ENCODE measurements at places on chromosomes 4 and X.

DNA sequence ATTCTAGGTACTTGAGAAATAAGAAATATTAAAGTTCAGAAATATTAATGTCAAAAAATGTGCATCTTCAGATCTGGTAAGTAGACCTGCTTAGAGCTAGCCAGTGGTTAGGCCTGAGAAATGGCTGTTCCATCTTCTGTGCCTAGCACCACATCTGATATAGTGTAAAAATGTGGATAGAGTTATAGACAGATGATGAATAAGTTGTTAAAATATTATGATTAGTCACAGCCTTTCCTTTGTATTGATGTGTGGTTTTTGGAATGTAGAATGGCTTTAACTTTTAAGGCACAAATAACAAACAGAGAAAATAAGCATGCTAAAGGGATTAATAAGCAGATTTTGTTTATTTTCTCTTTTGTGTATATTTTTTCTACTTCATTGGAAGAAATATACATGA, 133.5 kb upstream of the NUDT6 start:
- no peak for DNase-seq
- no peaks in the 10 kb centered on the region for H3K36me3 ChIP-seq
- H3K27me3 ChIP-seq: no peaks in the 10 kb centered on the region
- H3K4me3 ChIP-seq: no peak overlapping the region

DNA sequence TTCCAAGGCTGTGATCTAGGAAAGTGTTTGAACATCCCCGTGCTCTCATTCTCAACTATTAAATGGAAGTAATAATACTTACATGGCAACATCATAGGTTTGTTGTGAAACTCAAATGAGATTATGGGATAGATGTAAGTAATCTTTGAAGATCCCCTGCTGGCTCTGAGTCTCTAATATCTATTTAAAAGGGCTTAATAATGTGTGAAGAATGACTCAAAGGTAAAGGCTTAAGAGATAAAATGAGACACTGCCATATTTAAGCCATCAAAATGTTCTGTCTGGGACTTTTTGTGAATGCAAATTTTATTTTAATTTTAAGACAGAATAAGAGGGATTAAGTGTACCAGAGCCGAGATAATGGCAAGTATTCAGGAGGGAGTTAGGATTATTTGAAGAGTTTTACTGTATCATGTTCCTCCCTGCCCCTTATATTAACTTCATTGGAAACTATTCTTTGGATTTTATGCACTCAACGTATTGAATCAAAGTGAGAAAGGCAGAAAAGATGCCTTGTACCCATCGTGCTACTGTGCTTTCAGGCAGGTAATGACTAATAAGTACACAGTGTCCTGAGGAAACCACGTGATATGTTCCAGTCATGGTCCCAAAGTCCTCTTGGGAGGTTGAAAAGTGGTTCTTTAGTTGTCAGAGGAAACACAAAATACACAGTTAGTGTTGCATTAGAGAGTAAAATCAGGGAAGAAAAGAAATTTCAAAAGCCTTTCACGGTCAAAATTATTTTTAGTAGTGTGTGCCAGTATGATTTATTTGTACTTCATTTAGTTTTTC, 192.4 kb downstream of the RBM46 start:
- no peaks in the 10 kb centered on the region for H3K36me3 ChIP-seq
- no peaks in the 10 kb centered on the region for H3K27me3 ChIP-seq
- DNase-seq: no peak
- no peak overlapping the region for H3K27ac ChIP-seq

GRCh38 chrX:124328765-124329164, 3.7 kb upstream of the TEX13D start:
- DNase-seq: no peak
- H3K4me3 ChIP-seq: no peak overlapping the region
- no peaks in the 10 kb centered on the region for H3K4me1 ChIP-seq

GRCh38 chrX:151416579-151416978, 19.6 kb downstream of the VMA21 start:
- no peaks in the 10 kb centered on the region for H3K27me3 ChIP-seq
- no peak overlapping the region for H3K27ac ChIP-seq
- no peak for DNase-seq
- H3K36me3 ChIP-seq: no peaks in the 10 kb centered on the region

DNA sequence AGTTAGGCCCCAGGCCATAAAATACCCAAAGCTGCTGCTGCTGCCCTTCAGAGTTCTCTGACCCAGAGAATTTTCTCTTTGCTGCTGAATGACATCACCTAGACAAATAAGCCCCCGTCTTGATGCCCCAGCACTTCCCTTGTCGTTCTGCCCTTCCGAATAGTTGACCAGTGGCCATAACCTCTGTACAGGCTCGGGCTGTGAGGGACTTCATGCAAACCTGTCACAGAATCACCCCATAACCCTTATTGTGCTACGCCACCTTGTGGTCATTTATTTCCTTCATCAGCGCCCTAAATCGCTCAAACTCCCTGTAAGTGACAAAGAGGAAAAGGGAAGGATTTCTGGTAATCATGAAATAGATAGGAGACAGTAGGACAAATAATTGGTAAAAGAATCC, 18.8 kb downstream of the SPACA5 start:
- DNase-seq: peak; percentile 64
- no peak overlapping the region for H3K4me3 ChIP-seq
- H3K27ac ChIP-seq: no peak overlapping the region

DNA sequence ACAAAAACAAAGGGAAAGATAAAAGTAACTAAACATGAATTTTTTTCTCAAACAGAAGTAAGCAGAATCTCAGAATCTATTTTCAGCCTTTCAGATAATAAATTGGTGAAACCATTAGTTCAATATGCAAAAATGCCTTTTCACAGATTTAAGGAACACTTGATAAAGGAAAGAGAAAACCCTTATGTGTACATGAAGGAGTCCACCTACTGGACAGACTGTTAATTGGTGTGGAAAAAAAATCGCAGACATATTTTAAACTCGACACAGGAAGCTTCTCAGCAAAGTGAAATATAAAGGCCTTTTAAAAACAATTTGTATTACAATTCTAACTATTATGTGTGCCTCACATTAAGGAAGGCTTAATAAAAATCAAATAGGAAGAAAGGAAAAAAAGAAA, 22.3 kb downstream of the COX7B2 start:
- no peak for DNase-seq
- no peak overlapping the region for H3K4me3 ChIP-seq
- H3K27ac ChIP-seq: no peak overlapping the region
- no peaks in the 10 kb centered on the region for H3K4me1 ChIP-seq
- no peaks in the 10 kb centered on the region for H3K27me3 ChIP-seq

DNA sequence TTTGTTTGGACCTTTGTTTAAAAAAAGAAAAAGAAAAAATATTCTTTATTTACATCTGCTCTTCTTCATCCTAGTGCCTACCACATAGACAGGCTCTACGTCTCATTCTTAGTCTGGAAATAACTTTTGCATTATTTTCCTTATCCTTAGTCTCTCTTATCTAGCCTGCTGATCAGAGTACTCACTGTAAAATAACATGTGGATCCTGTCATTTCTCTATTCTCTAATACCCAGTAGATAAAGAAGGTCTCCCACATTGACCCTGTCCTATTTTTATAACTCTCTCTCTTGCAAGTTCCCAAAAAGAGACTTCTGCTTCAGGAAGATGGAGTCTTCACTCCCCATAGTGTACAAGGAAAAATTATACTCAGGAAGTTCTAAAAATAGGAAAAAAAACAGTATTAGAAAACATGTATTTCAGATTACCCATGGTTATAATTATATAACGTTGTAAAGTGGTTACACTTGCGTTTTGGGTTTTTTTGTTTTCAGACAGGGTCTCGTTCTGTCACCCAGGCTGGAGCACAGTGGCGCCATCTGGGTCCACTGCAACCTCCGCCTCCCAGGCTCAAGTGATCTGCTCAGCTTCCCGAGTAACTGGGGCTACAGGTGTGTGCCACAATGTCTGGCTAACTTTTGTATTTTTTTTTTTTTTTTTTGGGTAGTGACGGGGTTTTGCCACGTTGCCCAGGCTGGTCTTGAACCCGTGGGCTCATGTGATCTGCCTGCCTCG, 23.8 kb downstream of the ZFX start:
- no peak overlapping the region for H3K27ac ChIP-seq
- no peaks in the 10 kb centered on the region for H3K27me3 ChIP-seq
- no peak overlapping the region for H3K4me3 ChIP-seq
- DNase-seq: no peak
- peaks cover 5% of the 10 kb centered on the region for H3K36me3 ChIP-seq

- H3K27me3 ChIP-seq: no peaks in the 10 kb centered on the region
- no peak overlapping the region for H3K27ac ChIP-seq
- no peak for DNase-seq
- no peaks in the 10 kb centered on the region for H3K36me3 ChIP-seq
- H3K4me3 ChIP-seq: no peak overlapping the region
- no peaks in the 10 kb centered on the region for H3K4me1 ChIP-seq
Observed at GRCh38 chr4:136748165-136748564, 784.1 kb downstream of the PCDH18 start.

GRCh38 chr4:74944354-74944793, 11.5 kb downstream of the PARM1 start:
- H3K36me3 ChIP-seq: no peaks in the 10 kb centered on the region
- H3K4me1 ChIP-seq: no peaks in the 10 kb centered on the region

GRCh38 chr4:56123051-56123450, 174.3 kb downstream of the CEP135 start:
- no peak overlapping the region for H3K27ac ChIP-seq
- DNase-seq: no peak
- no peaks in the 10 kb centered on the region for H3K36me3 ChIP-seq
- H3K4me1 ChIP-seq: no peaks in the 10 kb centered on the region
- H3K4me3 ChIP-seq: no peak overlapping the region
